ENCODE measurements at places on chromosomes 5 and 9.
A peak's percentile ranks its signal among the peaks of the same experiment; 100 is the strongest.

DNA sequence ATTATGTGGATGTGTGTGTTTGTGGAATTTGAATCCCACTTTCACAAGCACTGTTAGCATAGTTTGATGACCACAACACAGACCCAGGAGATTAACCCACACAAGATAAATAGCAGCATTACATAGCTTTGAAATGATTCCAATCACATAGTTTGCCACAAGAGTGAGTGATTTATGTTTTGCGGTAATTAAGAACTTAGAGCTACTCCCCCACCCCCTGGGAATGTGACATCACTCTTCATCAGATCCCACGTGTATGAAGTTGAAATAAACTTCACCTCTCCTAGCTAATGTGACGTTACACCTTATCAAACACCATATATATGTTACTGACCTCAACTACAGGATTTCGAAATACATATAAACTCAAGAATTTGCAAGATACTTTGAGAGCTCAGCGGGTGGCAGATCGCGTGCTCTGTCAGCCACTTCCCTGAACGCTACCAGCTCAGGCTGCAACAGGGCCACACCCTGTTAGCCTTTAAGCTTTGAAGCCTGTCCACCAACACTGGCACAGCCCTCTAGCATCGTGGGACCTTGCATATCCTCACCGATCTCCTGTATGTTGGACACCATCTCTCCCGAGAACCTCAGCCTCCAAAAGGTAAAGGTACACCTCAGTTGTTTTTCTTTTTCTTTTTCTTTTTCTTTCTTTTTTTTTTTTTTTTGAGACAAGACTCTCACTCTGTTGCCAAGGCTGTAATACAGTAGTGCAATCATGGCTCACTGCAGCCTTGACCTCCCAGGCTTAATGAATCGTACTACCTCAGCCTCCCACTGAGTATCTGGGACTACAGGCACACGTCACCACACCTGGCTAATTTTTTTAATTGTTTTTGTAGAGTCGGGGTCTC lies 1.7 kb upstream of the AGTPBP1 start:
- no peak for DNase-seq

- DNase-seq, result no peak
Observed at GRCh38 chr5:177992466-177992865, 3.6 kb downstream of the PROP1 start.

GRCh38 chr9:76570826-76571225 lies 111.8 kb downstream of the GCNT1 start:
- DNase-seq, result no peak

- no peak for DNase-seq
Observed at GRCh38 chr5:7910738-7911428, 41.9 kb downstream of the MTRR start.

GRCh38 chr5:131854134-131854533 lies 57.3 kb upstream of the FNIP1 start:
- no peak for DNase-seq

DNA sequence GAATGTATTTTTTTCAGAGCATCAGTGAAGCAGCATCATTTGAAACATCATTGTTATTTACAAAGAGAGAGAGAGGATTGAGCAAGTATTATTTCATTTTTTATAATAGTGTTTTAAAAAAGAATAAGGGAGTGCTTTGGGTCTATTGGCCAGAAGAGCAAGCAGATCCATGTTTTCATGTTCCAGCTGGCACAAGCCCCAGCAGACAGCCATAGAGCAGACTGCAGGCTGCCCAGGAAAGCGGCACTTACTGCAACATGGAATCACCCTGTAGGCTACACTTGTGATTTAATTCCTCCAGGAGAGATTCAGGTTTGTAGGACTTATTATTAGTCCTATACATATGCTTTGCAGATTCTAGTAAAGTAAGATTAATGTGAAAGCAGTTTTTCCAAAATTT lies 407.0 kb upstream of the GRAMD2B start:
- no peak for DNase-seq

GRCh38 chr5:149605998-149606724 lies 24.9 kb downstream of the ARHGEF37 start:
- DNase-seq, result no peak

- peak; percentile 13 for DNase-seq
Observed at GRCh38 chr5:75510836-75511434, 494 bp downstream of the CERT1 start.

DNA sequence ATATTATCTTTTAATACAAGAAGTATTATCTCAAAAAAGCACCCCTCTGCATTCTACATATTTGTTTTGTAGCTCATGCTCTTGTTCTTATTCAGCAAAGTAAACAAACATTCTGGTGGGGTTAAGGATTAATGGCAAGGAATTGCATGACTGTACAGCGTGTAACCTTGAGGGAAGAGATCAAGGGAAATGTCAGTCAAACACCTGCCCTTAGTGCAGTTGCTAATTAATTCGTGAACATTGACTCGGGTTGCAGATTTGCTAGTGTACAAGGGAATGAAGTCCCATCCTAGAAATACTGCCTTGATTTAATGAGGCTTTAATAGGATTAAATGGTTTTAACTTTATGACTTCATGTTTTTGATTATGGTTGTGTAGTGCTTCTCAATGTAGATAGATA lies 1758.1 kb downstream of the MAT2B start:
- DNase-seq, result no peak

GRCh38 chr9:35254984-35255857 lies 93.4 kb downstream of the UNC13B start:
- no peak for DNase-seq

DNA sequence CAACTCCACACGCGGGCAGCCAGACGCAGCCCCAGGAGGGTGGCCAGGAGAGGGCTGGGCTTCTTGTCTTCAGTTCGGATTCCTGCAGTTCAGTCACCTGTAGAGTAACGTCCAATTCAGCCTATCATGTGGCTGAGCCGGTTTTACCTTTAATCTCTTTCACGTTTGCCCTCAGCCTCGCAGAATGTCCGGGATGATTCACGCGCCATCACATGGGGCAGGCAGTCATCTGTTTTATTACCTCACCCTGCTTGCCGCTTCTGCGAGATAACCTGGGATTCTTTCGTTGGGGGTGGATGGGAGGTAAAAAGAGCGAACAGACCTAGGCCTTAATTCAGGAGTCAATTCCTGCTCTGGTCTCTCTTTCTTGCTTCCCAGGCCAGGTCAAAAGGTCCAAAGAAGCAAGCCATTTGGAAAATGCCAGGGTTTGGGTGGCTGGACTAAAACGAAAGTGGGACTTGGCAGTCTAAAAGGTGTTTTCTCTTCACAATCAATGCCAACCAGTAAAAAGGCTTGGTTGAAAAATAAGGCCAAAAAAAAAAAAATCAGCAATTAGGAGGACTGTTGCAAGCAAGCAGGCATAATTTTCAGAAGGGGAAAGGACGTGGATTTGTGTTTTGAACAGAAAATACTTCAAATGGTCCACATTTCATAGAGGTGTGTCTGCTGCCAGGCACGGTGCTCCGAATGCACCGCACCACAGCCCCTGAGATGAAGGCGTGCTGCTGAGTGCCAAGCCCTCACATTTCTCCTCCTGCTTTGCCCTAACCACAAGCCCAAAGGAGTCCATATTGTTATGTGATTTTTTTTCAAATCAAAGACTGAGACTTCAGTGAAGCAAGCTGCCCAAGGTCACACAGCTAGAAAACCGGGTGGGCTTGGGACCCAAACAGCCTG lies 2.8 kb upstream of the WWC1 start:
- no peak for DNase-seq

GRCh38 chr5:1110307-1111240 lies 1.3 kb downstream of the SLC12A7 start:
- no peak for DNase-seq

GRCh38 chr9:34001298-34001697 lies 47.4 kb downstream of the UBAP2 start:
- no peak for DNase-seq

DNA sequence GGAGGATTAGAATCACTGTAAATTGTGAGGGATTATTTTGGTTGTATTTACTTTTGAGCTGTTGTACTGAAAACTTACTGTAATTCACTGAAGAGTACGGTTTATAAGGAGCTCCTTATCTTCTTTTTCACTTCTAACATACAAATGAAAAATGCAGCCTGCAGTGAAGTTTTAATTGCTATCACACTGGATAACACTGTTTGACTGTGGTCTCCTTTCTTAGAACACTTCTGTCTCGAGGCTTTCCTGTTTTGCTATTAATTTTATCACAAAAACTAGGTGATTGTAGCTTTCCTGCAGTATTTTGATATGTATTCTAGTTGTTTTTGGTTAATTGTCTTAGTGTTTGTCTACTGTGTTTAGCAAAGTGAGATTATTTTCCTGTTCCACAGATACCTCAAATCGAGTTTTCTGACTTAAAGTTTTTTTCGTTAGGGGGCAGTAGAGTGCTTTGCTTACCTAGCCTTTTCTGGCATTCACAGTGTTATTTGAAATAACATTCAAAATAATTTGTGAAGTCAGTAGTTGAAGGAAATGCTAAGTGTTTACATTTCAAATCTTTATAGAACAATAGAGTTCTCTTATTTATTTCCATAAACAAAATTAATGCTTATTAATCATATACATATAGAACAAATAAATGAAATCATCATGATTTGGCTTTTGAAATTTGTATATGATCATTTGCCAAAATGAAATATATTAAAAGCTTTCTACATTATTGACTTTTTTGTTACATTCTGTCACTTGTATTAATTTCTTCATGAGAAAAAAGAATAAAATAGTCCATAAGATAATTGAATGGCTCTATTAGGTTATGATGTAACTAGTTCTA lies 52.9 kb downstream of the COMMD10 start:
- no peak for DNase-seq

- DNase-seq, result no peak
Observed at GRCh38 chr9:78213712-78214111, 22.2 kb upstream of the CEP78 start.

- no peak for DNase-seq
Observed at GRCh38 chr5:149639737-149640136, 58.4 kb downstream of the ARHGEF37 start.

GRCh38 chr5:9712506-9712905 lies 82.4 kb upstream of the TAS2R1 start:
- DNase-seq, result no peak

- DNase-seq, result no peak
Observed at GRCh38 chr5:111386832-111387162, 125.5 kb downstream of the STARD4 start.

DNA sequence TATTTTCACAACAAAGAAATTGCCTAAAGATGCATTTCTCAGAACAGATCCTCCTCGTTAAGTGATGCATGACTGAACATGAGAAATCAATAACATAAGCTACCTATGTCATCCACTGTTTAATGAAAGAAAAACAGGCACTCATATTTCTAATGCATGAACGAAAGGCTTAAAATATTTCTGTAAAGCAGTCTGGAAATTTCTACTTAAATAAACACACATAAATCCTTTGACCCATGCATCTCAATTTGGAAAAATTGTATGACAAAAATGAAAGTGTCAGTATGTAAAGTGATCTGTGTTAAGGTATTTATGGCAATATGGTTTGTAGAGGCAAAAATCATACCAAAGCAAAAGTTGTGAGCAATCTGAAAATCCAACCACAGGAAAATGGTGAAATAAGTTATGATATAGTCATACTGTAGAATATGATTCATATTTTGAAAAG lies 399.2 kb upstream of the GRAMD2B start:
- DNase-seq, result no peak

GRCh38 chr5:132525299-132525724 lies 18.0 kb downstream of the IL5 start:
- DNase-seq, result no peak

DNA sequence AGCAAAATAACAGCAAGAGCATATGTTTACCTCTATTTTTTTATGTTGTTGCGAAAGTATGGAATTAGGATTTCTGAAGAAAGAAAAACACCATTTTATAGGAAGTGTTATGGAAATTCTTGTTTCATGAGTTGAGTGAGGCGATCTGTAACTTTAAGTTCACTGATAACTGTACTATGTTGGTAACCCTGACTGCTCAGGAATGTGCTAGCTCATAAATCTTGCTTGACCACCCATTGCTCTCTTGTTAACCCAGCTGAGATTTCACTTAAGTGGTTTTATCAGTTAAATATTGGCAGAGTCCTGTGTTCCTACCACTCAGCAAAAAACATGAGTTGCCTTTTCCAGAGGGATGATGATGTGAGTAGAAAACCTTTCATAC lies 91.1 kb upstream of the STARD4 start:
- DNase-seq, result no peak

- no peak for DNase-seq
Observed at GRCh38 chr5:119031905-119032304, 39.0 kb upstream of the DMXL1 start.

DNA sequence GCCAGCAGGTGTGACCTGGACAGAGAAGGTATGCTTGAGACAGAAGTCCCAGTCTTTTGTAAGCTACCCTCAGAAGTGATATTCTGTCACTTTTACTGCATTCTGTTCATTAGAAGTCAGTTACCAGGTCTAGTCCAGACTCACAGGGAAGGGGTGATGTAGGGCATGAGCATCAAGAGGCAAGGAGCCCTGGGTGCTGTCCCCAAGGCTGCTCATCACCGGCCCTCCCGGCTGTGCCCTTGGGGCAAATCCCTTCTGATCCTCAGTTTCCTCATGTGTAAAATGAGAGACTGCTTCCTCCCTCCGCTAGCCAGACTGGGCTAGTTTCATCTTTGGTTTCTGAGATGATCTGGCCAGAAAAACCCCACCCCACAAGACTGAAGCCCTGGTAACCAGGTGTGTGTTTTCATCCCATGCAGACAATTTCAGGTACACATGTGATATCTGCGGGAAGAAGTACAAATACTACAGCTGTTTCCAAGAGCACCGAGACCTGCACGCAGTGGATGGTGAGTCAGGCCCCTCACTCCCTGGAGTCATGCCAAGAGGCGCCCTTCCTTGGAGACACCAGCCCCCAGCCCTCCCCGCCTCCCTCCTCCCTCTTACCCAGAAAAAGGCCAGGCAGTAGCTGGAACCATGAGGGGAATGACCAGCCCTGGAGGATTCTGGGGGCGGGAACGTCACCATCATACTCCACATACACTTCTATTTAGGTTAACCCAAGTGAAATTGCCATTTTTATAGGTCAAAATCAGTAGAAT lies 71.0 kb downstream of the AMBP start:
- DNase-seq, result no peak
